ENCODE measurements at places on chromosomes 12 and 14. TPM values are rescaled to one million over a fixed set of nuclear protein-coding genes. Genes with fewer than 3 reads are reported as not detected.

KRT78 gene
- not detected for total RNA-seq

MFAP5 gene
- 470 TPM for total RNA-seq

DNAJC22 gene
- total RNA-seq, result not detected

TTLL5 gene
- total RNA-seq, result 40.8 TPM

TMTC3 gene
- 24.3 TPM for total RNA-seq

GPR84 gene
- total RNA-seq, result 1.9 TPM

HNRNPA1 gene
- 782 TPM for total RNA-seq

IL22 gene
- not detected for total RNA-seq

PPFIA2 gene
- total RNA-seq, result 46.6 TPM

CABP1 gene
- 1.7 TPM for total RNA-seq

AKAP6 gene
- 79.3 TPM for total RNA-seq

TMEM30B gene
- total RNA-seq, result 54.8 TPM

GLIPR1L1 gene
- not detected for total RNA-seq

FAM181A gene
- not detected for total RNA-seq

CPNE6 gene
- 0.71 TPM for total RNA-seq

DBX2 gene
- total RNA-seq, result 0.27 TPM

NTN4 gene
- 66.7 TPM for total RNA-seq

RNU6-8 gene
- not detected for total RNA-seq

POTEG gene
- total RNA-seq, result not detected

ALDH2 gene
- 114 TPM for total RNA-seq

ADAM21 gene
- total RNA-seq, result 0.13 TPM

CLEC1A gene
- 12.9 TPM for total RNA-seq

LHX5 gene
- not detected for total RNA-seq

SEC23A gene
- total RNA-seq, result 172 TPM

ZNF605 gene
- 13.7 TPM for total RNA-seq
